ENCODE measurements at places on chromosomes 2 and 18. TPM values are rescaled to one million over a fixed set of nuclear protein-coding genes. Genes with fewer than 3 reads are reported as not detected.

DNA sequence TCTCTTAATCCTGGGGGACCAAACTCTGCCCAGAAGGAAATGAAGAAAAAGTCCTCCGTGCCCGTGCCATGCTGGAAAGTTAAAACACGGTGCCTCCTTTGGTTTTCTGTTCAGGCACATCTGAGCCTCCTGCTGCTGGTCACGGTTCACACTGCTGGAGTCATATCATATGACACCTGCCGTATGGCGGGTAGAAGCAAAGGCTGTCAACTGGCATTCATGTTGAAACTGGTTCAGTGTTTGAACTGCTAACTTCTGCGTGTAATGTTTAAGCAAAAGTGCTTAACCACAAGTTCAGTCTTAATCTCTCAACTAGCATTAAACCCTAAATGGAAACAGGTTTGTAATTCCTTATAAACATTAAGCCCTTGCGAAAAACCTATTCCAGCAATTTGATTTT lies 3.1 kb downstream of the STK39 start:
- peak; percentile 35 for DNase-seq

GRCh38 chr2:140601342-140601741 lies 1529.5 kb downstream of the LRP1B start:
- DNase-seq, result no peak

DNA sequence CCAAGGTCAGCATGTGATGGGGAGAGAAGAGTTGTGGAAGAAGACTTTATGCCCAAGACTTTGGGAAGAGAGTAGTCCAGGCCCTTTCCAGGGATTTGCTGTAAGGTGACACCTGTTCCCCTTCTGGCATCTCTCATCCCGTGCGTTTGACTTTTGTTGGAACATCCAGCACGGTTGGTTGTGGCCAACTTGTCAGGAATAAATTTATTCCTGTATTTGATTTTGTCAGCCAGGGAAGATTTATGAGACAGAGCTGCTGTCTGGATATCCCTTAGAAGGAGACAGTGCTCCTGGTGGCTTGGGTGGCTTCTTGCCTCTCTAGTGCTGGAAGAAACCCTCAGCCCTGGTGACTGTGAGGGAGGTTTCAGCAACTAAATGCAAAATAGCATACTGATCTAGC lies 121.5 kb downstream of the PTPRM start:
- no peak for DNase-seq

GRCh38 chr2:217512259-217512658 lies 490.5 kb downstream of the TNS1 start:
- DNase-seq, result no peak

- no peak for DNase-seq
Observed at GRCh38 chr2:78993518-78994148, 31.9 kb upstream of the REG3G start.

GRCh38 chr2:28745876-28746275 lies 5.8 kb upstream of the PPP1CB start:
- DNase-seq, result no peak

DNA sequence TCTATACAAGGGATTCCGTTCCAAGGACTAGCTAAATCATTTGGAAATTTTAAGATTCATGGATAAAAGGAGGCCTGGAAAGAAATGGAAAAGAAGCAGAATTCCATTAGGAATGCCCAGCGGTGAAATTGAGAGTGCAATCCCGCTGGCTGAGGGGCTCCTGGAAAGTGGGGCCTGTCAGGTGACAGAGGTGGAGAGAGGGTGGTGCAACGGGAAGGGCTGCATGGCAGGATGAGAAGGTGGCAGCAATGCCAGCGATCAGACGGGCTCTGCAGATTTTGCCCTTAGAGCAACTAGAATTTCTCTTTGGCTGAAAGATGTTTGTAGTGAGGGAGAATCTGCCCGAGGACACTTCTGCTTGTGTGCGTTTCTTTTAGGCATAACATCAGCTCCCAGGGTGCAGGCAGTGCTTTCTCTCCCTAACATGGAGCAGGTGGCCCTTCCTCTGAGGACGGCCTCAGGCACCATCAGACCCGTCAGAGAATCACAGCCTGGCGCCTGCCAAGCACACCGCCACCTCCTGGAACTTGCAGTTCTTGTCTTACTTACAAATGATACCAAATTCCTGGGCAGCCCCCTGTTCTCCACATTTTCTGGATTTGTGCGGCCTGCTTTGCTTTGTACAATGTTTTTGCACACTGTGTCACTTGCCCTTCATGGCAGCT lies 261.6 kb downstream of the NDUFA10 start:
- DNase-seq, result peak; percentile 19

GRCh38 chr2:229591611-229592010 lies 122.7 kb downstream of the DNER start:
- DNase-seq, result no peak

- DNase-seq, result no peak
Observed at GRCh38 chr2:234025891-234026401, 24.6 kb upstream of the SPP2 start.

- no peak for DNase-seq
Observed at GRCh38 chr2:170076189-170076588, 101.8 kb upstream of the MYO3B start.

- peak; percentile 10 for DNase-seq
Observed at GRCh38 chr2:235390108-235390815, 103.6 kb upstream of the AGAP1 start.

DNA sequence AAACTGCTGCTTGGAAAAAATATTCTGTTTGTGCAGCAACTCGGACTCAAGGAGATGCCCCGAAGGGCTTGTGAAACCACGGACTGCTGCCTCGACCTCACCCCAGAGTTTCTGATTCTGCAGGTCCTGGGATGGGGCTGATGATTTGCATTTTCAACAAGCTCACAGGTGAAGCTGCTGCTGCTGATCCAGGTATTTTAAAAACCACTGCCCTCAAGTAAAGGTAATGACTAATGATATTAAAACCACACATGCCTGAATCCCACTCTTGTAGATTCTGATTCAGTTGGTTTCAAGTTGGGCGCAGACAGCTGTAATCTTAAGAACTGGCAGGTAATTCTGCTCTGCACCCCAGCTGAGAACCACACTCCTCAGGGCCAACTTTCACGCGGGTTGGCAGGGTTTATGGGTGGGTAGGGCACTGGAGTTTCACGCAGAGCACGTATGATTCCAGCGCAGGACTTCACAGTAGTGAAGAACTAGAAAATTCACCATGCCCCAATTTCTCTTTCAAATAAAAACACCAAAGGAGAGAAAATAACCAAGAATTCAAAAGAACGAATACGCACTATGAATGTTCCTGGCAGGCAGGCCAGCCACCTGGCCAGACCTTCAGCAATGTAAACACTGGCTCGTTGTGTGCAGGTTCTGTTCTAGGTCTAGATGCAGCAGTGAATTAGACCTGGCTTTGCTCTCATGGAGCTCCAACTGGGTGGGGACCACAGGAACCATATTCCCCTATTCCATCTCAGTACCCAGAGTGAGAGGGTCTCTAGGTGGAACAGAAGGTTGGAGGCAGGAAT lies 74.6 kb upstream of the ZFP36L2 start:
- DNase-seq, result no peak

- DNase-seq, result no peak
Observed at GRCh38 chr2:46368401-46368800, 71.2 kb downstream of the EPAS1 start.

DNA sequence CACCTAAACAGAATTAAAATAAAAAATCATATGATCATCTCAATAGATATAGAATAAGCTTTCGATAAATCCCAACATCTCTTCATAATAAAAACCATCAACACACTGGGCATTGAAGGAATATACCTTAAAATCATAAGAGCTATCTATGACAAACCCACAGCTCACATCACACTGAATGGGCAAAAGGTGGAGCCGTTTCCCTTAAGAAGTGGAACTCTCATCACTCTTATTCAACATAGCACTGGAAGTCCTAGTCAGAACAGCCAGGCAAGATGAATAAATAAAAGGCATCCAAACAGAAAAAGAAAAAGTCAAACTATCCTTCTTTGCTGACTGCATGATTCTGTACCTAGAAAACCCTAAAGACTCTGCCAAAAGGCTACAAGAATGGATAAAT lies 510.3 kb downstream of the ZNF804A start:
- DNase-seq, result no peak

- DNase-seq, result peak; percentile 54
Observed at GRCh38 chr2:73823916-73824523, 4.7 kb upstream of the STAMBP start.

GRCh38 chr2:201986463-201986735 lies 47.3 kb upstream of the FZD7 start:
- DNase-seq, result no peak

- peak; percentile 17 for DNase-seq
Observed at GRCh38 chr2:44358503-44358902, 2.8 kb downstream of the PREPL start.

GRCh38 chr2:56713161-56713676 lies 529.4 kb downstream of the CCDC85A start:
- no peak for DNase-seq

- no peak for DNase-seq
Observed at GRCh38 chr2:234951664-234952269, at the start of gene SH3BP4. Gene SH3BP4, plus strand, starts transcription at chr2:234952017. Its CDS starts 82,986 bp downstream, at chr2:235035003.

GRCh38 chr18:79488311-79489050 lies 92.8 kb downstream of the NFATC1 start:
- peak; percentile 41 for DNase-seq

- no peak for DNase-seq
Observed at GRCh38 chr2:224865016-224865415, 148.9 kb upstream of the CCDC195 start.

GRCh38 chr2:119475857-119476244 lies 44.2 kb downstream of the TMEM37 start:
- DNase-seq, result no peak

GRCh38 chr2:167054881-167055280 lies 166.6 kb downstream of the XIRP2 start:
- no peak for DNase-seq

DNA sequence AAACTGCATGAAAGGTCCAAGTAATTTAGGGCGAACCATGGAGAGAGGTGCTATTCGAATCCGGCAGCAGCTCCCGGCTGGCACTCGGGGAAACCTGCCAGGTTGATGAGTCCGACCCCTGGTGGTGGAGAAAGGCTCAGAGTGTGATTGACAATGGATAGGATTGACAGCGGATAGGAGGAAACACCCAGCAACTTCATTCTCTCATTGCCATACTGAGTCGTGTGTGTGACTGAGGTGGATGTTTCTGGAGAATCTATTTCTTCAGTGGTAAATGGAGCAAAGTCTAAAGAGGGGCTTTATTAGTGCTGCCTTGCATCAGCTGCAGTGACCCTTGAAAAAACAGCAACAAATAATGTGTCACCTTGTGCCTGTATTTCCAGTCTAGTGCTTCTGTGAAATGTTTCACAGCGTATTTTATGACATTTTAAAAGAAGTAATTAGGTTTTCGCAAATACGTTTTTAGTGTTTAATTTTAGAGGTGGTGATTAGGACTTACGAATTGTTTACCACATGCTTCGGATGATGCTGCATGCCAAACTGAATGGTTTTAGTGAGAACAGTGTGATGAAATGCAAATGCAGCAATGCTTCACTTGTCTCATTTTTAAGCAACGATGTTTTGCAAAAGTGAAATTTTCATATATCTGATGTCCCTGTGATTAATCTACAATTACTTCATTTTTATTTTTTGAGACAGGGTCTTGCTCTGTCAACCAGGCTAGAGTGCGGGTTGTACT lies 102.0 kb downstream of the DCDC2C start:
- DNase-seq, result no peak

- DNase-seq, result no peak
Observed at GRCh38 chr2:120832296-120833070, 96.8 kb downstream of the GLI2 start.

GRCh38 chr2:159982270-159982669 lies 80.1 kb downstream of the PLA2R1 start:
- no peak for DNase-seq

GRCh38 chr18:44709307-44710126 lies 28.8 kb downstream of the SETBP1 start:
- no peak for DNase-seq

DNA sequence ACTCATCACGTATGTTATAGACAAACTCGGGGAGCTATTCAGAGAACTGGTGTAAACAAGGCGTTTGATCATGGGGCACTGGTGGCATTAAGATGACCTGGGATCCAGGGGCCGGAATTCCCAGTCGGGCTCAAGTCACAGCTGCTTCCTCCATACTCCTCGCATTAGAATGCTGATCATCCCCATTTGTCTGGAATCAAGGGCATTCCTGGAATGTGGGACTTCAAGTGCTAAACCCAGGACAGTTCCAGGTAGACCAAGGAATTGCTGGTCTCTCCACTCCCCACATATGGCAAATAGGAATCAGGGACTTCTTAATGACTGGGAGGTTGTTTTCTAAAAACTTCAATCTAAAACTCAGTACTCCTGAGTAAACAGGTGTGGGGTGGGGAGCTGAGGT lies 355.7 kb upstream of the RAB6C start:
- no peak for DNase-seq

DNA sequence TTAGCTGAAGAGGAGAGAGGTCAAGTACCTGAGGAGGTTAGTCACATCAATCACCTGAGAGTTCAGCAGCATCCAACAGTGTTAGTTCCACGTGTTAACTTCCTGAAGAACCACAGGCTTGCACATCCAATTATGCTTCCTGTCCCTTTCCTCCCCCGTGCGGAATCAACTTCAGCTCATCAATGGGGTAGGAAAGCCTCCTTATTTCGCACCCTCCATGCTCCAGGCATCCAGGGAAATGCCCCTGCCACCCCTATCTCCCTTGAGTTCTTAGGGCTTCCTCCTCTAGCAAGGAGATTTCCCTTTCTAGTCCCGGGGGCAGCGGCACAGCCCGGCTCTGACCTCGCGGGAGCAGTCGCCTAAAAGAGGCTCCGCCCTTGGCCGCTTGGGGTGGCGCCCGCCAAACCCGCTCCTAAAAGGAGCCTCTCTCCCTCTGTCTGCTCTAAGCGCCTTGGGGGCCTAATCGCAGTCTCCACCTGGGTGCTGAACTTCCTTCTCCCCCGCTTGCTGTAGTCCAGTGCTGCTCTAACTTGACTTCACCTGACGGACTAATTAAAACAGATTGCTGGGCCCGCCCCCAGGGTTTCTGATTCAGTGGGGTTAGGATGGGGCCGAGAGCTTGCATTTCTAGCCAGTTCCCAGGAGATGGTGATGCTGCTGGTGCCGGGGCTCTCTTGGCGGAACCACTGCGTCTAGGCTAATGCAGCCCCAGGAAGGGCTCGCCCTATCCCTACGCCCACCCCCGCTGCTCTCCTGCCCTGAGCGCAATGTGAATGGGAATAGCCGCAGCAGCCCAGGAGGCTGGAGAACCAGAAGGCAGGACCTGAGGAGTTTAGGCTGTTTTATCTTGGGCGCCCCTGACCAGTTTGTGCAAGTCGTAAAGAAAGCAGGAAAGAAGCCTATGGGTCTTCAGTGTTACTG lies 3.4 kb upstream of the TET3 start:
- DNase-seq, result no peak

IL36G gene
- total RNA-seq, result not detected

LTBP1 gene
- total RNA-seq, result not detected

IL18R1 gene
- total RNA-seq, result 17.9 TPM

KIDINS220 gene
- 33.2 TPM for total RNA-seq

DLGAP1 gene
- total RNA-seq, result 0.07 TPM

KLF7 gene
- total RNA-seq, result 12.1 TPM

CHST10 gene
- total RNA-seq, result 11.0 TPM

TXNDC2 gene
- total RNA-seq, result not detected

SERPINB12 gene
- not detected for total RNA-seq

TNS1 gene
- 1.1 TPM for total RNA-seq

BOLL gene
- not detected for total RNA-seq

TCF7L1 gene
- not detected for total RNA-seq
